ENCODE measurements at places on chromosomes 3 and 15.

- no peak for DNase-seq
Observed at GRCh38 chr3:122273498-122273897, 51.5 kb upstream of the CSTA start.

GRCh38 chr15:62788224-62788623 is 254.3 kb upstream of the TPM1 start:
- DNase-seq, result no peak

- DNase-seq, result no peak
Observed at GRCh38 chr3:178665747-178666146, 129.5 kb downstream of the KCNMB2 start.

- no peak for DNase-seq
Observed at GRCh38 chr3:40766396-40766795, 241.6 kb downstream of the ZNF621 start.
